ENCODE measurements at places on chromosomes 5 and 9.

GRCh38 chr5:54087436-54087835, 222.9 kb downstream of the ARL15 start:
- DNase-seq: no peak

GRCh38 chr5:57836921-57837320, 354.3 kb upstream of the ACTBL2 start:
- no peak for DNase-seq

DNA sequence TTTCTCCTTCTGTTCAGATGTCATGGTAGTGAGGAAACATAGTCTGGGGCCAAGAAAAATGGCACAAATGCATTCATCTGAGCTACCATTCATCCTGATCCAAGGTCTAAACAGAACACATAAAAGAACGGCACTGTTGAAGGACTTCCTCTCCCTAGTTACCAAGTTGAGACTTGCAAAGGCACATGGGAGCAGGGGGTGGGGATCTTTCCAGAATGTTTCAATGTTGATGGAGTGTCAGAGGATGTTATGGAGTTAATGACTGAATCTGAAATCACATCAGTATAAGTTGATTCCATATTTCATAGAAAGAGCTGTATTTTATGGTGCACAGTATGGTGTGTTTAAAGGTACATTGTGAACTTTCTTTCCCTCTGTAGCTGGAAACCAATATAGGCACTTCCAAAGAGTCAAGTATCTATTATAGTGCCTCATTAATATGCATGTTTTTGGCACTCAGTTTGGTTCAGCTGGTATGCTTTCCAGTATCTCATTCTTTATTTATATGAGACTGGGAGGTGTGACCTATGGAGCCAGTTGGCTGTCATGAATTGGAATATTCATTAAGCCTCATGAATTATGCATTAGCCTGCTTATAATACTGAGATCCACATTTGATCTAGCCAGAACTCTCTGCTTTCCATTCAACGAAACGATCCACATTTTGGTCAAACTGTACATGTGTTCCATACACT, 603.0 kb downstream of the NR2F1-AS1 start:
- DNase-seq: no peak

GRCh38 chr5:180670586-180671359, 21.4 kb upstream of the FLT4 start:
- peak; percentile 42 for DNase-seq

DNA sequence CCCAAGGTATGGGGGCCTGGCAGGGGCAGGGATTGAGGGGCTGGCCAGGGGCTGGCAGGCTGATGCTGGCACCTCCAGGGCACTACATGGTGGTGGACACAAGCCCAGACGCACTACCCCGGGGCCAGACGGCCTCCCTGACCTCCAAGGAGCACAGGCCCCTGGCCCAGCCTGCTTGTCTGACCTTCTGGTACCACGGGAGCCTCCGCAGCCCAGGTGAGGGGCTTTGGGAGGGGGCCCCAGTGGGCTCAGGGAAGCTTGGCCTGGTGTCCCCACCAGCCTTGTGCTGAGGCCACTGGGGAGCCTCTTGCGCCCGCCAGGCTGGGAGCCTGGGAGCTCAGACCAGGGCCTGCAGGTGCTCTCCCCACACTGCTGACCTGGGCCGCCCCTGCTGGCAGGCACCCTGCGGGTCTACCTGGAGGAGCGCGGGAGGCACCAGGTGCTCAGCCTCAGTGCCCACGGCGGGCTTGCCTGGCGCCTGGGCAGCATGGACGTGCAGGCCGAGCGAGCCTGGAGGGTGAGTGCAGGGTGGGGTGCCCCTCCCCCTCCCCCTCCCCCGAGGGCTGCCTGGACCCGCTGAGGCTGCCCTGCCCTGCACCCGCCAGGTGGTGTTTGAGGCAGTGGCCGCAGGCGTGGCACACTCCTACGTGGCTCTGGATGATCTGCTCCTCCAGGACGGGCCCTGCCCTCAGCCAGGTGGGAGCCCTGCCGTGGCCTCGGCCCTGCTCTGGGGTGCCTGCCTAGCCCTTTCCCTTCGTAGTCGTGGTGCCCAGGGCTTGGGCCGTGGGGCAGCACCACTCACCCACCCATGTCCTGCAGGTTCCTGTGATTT, 5.7 kb downstream of the MAMDC4 start:
- DNase-seq: no peak

GRCh38 chr9:136603901-136604814, 58.3 kb upstream of the NOTCH1 start:
- DNase-seq: no peak

DNA sequence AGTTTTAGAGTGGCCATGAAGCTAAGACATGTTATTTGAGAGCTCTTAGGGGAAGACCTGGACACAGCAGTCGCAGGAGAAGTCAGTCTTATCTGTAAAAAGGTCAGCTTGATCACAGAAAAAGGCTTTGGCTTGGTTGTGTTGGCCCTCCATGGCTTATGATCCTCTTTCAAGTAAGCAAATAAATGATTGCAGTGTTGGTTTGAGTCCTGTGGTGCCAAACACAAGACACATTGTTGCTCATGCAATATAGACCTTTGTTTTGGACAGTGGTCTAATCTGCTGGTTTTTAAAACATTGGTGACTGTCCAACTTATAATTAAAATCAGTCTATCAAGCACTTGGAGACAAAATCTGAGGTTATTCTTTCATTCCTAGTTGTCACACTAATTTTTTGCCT, 54.0 kb downstream of the DOCK8 start:
- DNase-seq: no peak

GRCh38 chr5:131664929-131665328, 29.9 kb upstream of the RAPGEF6 start:
- no peak for DNase-seq

DNA sequence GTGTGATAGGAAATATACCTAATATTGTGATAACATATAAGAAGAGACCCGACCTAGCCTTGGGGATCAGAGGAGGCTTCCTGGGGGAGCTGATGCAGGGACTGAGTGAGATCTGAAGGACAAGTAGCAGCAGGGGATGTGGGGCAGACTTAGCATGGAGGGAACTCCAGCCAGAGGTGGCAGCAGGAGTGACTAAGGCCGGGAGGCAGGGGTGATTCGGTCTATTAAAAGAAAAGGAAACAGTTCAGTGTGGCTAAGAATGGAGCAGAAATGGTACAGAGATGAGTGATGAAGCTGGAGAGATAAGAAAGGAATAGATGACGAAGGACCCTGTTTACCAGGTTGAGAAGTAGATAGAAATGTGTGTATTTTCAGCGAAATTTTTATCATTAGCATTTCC, 408.8 kb downstream of the ENC1 start:
- DNase-seq: no peak

DNA sequence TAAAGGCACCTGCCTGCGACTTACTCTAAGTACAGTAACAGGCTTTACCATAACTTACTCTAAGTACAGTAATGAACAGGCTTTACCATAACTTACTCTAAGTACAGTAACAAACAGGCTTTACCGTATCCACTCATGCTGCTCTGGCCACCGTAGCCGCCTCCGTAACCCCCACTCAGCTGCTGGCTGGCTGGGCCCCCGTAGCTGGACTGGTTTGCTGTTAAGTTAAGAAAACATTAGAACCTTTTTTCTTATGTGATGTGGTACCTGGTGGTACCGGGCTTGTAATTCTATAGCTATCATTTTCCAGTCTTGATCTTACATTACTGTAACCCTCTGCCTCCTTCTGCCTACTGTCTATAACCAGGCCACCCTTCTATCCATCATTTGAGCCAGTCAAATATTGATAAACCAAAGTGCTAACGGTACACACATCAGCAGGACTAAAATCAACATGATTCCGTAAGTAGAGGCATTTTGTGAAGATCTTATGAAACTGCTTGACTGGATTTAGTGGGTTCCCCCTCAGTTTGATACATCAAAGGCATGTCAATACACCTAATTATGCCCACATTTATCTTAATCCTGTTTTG, 7.4 kb downstream of the HNRNPH1 start:
- DNase-seq: no peak

DNA sequence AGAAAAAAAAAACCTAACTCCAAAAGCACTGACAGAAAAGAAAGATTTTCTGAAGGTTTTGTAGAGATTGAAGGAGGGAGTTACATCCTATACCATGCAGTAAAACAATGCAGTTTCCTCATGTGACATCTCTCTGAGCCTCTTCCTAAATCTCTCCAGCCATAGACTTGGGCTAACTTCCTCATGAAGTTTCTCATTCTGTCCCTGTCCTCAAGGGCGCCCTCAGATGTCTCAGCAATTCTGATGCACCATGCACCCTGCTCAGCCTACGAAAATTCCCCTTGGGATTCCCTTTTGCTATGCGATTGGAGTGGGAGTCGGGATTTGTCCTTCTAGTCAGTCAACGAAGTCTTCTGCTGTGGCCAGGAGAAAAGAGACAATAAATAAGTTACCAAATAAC, 68.9 kb downstream of the FAT2 start:
- DNase-seq: no peak

DNA sequence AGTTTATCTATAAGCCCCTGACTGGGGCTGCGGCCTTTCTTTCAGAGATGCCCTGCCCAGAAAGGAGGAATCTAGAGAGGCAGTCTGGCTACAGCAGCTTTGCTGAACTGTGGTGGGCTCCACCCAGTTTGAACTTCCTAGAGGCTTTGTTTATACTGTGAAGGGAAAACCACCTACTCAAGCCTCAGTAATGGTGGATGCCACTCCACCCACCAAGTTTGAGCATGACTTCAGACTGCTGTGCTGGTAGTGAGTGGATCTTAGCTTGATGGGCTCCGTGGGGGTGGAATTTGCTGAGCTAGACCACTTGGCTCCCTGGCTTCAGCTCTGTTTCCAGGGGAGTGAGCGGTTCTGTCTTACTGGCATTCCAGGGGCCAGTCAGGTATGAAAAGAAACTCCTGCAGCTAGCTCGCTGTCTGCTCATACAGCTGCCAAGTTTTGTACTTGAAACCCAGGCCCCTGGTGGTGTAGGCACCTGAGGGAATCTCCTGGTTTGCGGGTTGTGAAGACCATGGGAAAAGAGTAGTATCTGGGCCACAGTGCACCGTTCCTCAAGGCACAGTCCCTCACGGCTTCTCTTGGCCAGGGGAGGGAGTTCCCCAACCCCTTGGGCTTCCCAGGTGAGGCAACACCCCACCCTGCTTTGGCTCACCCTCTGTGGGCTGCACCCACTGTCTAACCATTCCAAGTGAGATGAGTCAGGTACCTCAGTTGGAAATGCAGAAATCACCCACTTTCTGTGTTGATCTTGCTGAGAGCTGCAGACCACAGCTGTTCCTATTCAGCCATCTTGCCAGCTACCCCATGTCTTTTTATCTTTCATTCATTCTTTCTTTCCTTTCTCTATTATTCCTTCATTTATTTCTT, 211.8 kb upstream of the C9orf72 start:
- DNase-seq: no peak

DNA sequence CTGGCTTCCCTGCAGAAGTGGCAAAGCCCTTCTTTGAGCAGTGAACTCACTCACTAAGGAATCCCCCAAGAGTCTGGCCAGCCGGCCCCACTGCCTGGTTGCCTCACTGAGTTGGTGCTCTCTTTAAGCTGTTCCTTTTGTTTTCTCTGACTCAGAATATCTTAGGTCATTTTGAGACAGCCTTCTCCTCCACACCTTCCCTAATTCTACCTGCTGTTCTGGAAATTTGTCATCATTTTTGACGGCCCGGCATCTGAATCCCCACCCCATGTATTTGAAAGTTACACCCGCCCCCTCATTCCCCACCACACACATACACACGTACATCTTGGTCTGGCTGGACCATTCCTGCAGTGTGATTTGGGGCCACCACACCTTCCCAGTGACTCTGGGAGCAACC, 41.8 kb downstream of the FGF1 start:
- no peak for DNase-seq

DNA sequence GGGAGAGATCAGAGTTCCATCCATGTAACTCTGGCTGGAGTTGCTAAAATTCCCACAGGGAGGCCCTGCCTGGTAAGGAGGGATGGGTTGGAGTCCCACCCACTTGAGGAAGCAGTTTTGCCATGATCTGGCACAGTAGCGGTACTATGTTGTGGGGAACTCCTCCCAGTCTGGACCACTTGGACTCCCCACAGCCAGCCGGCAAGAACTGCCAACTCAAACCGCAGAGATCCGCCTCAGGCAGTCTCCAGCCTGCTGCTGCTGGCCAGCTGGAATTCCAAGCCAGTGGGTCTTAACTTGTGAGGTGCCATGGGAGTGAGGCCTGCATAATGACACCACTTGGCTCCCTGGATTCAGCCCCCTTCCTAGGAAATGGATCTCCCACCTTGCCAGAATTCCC, 151.9 kb downstream of the NDUFS4 start:
- no peak for DNase-seq

DNA sequence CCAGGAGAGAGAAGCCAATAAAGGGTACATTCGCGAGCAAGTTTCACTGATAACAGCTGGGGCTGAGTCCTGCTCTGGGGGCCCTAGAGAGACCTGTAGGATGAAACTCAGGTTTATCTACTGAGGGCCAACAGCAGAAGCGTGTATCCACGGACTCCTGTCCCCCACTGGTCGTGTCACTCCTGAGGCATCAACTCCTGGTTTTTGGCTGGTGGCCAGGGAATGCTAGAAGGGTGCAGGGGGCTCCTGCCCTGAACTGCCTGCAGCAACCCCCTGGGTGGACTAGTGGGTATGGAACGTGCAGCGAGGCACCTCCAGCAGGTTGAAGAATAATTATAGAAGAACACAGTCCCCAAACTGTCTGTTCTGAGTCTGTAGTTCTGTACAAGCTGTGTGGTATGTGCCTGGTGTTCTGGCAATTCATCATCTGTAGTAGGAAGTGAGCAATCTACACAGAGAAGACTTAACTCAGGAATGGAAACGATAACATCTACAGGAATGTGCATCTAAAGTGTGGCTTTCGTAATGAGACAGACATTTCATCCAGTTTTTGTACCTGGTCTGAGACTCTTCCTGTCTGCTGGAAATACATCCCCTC, 64.5 kb upstream of the GNA14 start:
- no peak for DNase-seq

DNA sequence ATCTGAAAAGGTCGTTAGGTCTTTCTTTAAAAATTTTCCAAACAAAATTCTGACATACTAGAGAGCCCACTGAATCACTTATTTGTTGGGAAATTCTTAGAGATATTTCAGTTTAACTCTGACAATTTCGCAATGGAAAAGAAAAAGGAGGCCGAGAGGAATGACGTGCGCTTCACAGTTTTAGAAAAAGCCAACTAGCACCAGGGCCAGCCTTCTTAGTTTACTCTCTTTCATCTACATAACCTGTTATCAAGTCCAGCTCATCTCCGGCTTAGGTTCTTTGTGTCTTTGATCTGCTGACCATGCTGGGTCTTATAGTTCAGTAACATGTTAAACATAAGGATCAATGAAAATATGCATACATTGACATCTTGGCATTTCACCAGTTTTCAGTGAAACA, 201.7 kb upstream of the TAS2R1 start:
- no peak for DNase-seq

DNA sequence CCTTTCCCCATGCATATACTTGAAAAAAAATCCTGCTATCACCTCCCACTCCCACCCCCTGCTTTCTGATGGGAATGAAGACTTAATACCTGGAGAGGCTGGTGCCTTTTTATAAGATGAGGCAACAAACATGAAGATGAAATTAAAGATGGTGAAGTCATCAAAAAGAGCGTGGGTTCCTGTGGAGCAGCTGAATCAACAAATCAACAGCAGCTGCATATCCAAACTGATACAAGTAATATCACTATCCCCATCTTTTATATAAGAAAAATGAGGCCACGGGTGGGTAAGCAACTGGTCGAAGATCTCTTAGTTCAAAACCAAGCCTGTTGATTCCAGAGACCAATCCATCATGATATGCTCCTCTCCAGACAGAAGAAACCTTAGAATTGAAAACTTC, 268.5 kb downstream of the ENC1 start:
- no peak for DNase-seq

Data from HCT116 (cell line).